Activated gamma-delta T cell treated with Interleukin-2 at 50 U/mL for 16 hours (primary cell): ENCODE measurements at places on chromosomes 5 and 9.

DNA sequence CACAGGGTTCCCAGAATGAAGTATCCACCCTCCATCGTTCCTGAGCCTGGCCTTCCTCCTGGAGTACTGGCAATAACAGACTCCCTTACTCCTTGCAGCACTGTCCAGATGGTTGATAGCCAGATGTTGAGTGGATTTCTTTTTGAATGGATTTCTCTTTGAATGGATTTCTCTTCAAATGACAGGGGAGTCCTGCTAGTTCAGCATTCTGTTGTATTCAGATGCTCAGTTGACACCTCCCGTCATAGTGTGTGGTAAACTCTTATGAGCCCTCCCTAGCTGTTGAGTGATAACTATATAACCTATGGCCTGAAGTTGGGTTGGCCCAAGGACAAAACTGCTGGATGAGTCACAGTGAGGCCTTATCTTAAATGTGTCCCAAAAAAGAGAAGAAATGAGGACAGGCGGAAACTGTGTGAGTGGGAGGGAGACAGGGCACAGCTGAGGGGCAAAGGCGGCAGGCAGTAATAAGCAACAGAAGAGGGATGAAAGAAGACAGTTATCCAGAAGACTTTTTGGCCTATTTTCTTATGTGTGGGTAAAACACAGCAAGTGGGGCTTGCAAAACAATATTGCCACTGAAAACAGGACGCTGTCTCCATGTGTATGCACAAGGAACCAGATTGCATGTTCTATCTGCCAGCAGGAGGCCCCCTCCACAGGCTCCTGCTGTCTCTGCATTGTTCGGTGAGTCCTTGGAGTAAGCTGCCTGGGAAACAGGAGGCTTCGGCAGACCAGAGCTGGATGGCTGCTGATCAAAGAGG is 209.5 kb upstream of the S1PR3 start:
- no peak for DNase-seq

GRCh38 chr9:127118597-127119319 is 3.7 kb downstream of the ANGPTL2 start:
- DNase-seq = no peak

GRCh38 chr9:129102791-129103594 is 7.6 kb downstream of the CRAT start:
- no peak for DNase-seq

DNA sequence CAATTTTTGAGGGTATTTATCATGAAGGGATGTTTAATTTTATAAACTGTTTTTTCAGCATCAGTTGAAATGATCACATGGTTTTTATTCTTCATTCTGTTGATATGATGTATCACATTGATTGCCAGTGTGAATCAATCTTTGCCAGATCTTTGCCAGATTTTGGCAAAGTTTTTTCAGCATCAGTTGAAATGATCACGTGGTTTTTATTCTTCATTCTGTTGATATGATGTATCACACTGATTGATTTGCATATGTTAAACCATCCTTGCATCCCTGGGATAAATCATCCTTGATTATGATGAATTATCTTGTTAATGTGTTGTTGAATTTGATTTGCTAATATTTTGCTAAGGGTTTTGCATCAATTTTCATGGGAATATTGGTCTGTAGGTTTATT is 140.9 kb upstream of the TAS2R1 start:
- DNase-seq = no peak

DNA sequence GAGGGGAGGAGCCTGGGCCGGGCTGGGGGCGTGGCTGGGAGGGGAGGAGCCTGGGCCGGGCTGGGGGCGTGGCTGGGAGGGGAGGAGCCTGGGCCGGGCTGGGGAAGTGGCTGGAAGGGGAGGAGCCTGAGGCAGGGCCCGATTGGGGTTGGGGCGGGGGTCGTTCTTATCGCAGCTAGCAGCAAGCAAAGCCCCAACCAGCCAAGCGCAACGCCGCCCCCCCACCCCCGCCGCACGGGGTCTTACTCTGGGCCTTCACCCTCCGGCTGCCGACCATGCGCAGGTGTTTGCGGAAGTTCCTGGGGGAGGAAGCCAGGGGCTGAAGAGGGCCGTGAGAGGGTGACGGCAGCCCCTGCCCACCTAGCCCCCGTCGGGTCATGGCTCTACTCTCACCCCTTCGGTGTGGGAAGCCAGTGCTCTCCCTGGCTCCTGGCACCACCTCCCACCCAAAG is 5.0 kb downstream of the NSMF start:
- no peak for DNase-seq

GRCh38 chr9:91117959-91118703 is 243.6 kb downstream of the AUH start:
- no peak for DNase-seq

- DNase-seq = no peak
Observed at GRCh38 chr9:69465473-69465872, 140.5 kb downstream of the ENTREP1 start.

DNA sequence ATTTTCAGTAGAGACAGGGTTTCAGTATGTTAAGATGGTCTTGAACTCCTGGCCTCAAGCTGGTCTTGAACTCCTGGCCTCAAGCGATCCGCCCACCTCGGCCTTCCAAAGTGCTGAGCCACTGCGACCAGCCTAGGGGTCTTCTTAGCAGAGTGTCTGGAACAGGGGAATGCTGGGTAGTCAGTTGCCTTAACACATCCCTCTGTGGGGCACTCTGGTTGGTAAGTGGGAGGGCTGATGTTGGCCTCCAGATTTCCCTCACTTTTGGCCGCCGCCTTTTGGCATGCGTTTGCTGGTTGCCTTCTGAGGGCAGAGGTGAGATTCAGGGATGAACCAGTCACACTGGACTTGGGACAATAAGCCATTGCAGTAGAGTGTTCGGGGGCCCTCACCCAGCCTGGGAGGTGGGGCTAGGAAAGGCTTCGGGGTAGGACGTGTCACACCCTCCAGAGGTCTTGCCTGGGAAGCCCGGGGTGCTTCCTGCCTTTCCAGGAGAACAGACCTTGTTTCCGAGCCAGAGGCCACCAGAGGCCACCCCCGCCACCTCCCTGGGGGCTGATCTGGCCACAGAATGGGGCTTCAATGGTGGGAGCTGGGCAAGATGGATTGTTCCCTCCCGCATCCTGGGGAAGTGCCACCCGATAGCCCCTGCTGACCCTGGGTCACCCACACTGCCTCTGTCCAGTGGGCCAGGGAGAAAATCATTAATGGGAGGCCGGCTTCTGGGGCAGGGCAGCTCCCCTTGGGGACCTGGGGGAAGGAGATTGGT is 13.3 kb downstream of the FGF18 start:
- DNase-seq = no peak

DNA sequence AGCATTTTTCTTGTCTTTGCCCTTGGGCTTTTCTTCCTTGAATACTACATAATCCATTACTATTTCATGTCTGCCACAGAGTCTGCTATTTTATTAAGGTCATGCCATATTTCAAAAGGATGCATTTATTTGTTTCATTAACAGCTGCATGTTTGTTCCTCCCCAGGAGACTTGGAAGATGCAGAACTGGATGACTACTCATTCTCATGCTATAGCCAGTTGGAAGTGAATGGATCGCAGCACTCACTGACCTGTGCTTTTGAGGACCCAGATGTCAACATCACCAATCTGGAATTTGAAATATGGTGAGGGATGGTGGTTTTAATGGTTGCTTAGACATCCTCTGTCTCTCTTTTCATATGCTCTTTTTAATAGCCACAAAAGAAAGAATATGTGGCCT is 4.0 kb downstream of the IL7R start:
- no peak for DNase-seq

DNA sequence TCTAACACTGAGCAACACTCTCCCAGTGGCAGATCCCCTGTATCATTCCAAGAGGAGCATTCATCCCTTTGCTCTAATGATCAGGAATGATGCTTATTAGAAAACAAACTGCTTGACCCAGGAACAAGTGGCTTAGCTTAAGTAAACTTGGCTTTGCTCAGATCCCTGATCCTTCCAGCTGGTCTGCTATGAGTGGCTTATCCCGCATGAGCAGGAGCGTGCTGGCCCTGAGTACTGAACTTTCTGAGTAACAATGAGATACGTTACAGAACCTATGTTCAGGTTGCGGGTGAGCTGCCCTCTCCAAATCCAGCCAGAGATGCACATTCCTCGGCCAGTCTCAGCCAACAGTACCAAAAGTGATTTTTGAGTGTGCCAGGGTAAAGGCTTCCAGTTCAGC is 29.7 kb downstream of the GABRP start:
- DNase-seq = no peak

DNA sequence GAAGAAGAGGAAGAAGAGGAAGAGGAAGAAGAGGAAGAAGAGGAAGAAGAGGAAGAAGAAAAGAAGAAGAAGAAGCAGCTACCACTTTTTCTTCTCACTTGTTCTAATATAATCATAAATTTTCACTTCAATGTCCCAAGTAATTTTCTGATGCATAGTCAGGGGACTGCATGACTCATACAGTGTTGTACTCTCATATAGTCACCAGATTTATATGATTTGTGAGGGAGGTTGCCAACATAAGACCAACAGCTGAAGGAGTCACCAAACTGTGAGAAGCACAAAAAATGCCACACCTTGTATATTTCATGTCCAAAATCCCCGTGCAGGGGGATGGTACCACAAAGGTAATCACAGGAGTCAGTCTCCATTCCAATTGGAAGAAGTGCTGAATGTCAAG is 32.7 kb upstream of the DMRTA1 start:
- no peak for DNase-seq

- no peak for DNase-seq
Observed at GRCh38 chr5:40112875-40113274, 566.8 kb upstream of the PTGER4 start.

- no peak for DNase-seq
Observed at GRCh38 chr5:84433461-84433860, 48.8 kb upstream of the EDIL3 start.

- no peak for DNase-seq
Observed at GRCh38 chr5:144035046-144035740, 135.3 kb downstream of the YIPF5 start.

- DNase-seq = no peak
Observed at GRCh38 chr9:113531919-113532808, 68.6 kb downstream of the RGS3 start.

GRCh38 chr5:1724822-1725602 is 74.6 kb downstream of the MRPL36 start:
- DNase-seq = no peak

GRCh38 chr5:41795125-41795524 is 75.1 kb downstream of the OXCT1 start:
- DNase-seq = no peak

DNA sequence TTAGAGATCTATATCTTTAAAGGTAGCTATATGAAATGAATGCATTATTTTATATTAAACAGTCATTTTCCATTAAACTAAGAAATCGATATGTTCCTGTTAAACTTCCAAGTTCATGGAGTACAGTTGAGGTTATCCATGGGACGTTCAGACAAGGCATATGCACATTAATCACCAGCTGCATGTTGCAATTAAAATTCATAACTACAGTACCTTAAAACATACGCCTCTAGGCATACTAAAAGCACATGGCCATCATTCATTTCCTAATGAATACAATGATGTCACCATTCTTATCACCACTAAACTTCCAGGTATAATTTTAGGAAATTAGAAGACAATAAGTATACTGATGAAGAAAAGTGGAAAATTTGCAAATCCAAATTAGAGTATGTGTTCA is 174.3 kb downstream of the CDH12 start:
- DNase-seq = no peak

GRCh38 chr9:130186839-130187522 is 14.8 kb downstream of the NCS1 start:
- no peak for DNase-seq

- no peak for DNase-seq
Observed at GRCh38 chr9:97382099-97382718, 29.7 kb upstream of the TDRD7 start.

- no peak for DNase-seq
Observed at GRCh38 chr9:127449332-127449966, 1.8 kb downstream of the RPL12 start.

DNA sequence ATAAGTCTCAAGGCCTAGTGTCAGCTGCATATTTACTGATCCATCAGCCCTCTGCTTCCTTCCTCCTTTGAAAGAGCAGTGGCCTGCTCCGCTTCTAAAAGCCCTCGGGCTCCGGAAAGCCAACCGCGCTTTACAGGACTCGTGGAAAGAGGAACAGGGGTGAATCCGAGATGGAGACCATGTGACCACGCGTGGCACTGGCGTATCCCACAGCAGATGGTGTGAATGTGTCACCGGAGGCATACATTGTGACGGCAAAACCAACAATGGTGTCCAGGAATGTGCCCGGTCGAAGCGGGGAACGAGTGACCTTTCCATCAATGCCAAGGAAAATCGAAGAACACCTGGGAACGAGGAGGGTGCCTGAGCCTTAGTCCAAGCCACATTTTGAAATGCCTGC is 484.6 kb downstream of the SPATA31A7 start:
- no peak for DNase-seq

- DNase-seq = no peak
Observed at GRCh38 chr5:121263456-121263855, 588.2 kb upstream of the FTMT start.

GRCh38 chr5:53045263-53045662 is 56.1 kb downstream of the ITGA2 start:
- no peak for DNase-seq

DNA sequence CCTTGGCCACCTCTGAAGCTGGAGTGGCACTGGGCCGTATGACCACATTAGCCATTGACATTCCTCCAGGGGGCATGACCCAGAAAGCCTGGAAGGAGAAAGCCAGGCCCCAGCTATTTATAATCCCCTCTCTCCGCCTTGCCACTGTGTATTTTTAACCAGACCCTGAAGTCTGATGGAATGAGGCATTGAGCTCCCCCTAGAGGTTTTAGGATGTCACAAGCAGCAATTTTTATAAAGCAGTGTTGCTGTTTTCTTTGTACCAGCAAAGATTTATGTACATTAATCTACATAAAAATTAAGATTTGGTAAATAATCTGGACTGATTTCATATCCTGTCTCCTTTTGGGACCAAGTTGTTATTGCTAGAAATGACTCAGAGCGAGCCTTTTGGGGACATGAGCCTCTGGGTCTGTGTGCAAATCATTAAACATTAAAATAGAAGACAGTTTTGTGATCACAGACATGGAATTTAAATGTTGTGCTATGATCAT is 127.1 kb downstream of the TRIO start:
- no peak for DNase-seq

DNA sequence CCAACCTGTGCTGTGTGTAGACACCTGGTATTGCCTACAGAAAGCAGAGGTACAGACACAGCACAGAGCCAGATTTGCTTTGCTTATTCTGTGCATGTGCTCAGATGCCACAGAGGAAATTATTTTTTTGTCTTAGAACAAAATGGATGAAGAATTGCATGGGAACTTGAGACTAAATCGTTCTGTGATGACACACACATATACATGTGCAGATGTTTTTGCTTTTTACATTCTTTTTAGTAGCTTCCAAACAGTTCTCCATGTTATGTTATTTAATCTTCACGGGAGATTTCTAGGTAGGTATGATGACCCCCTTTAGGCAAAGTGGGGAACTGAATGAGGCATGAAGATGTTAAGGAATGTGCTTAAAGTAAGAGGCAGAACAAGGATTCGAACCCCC is 221.5 kb upstream of the PANK3 start:
- DNase-seq = no peak

- no peak for DNase-seq
Observed at GRCh38 chr9:36940500-36940853, 93.6 kb downstream of the PAX5 start.

GRCh38 chr5:84091127-84091799 is 293.4 kb downstream of the EDIL3 start:
- DNase-seq = no peak

GRCh38 chr5:14743601-14744295 is 79.2 kb downstream of the OTULIN start:
- no peak for DNase-seq

GRCh38 chr9:132075853-132076252 is 3.8 kb downstream of the MED27 start:
- DNase-seq = no peak
